ENCODE measurements at places on chromosomes 2 and 18.

- DNase-seq, result no peak
Measured at GRCh38 chr2:73822276-73822675, 6.5 kb upstream of the STAMBP start.

DNA sequence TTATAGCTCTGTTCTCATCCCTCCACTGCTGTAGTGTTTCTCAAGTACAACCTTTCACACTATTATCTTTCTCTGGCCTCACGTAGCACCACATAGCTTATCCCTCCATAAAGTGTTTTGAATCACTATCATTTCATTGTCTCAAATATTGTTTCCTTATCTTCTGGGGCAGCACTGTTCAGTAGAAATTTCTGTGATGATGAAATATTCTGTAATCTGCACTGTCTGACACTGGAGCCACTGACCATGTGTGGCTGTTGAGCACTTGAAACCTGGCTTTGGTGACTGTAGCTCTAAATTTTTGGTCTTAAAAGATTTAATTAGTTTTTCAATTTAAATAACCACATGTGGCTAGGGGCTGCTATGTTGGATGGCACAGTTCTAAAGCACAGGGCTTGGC lies 78.9 kb downstream of the CPS1 start:
- no peak for DNase-seq

GRCh38 chr2:169776252-169776761 lies 22.4 kb upstream of the SSB start:
- DNase-seq, result no peak

DNA sequence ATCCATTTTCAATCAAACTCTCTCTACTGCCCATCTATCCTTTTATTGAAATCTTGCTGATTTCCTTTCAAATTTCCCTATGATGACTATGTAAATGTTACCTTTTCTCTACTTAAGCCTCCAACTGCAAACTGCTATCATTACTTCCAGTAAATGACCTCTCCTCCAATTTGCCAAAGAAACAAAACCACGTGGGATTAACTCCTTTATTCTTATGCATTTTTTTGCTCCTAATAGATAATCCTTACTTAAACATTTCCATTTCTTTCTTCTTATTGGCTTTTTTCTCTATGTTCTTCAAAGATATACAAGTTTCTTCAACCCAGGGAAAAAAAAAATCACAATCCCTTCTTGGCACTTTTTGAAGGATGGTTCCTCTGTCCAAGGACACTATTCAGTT lies 61.2 kb downstream of the CCDC88A start:
- no peak for DNase-seq

- DNase-seq, result no peak
Measured at GRCh38 chr2:43009448-43009847, 217.0 kb downstream of the ZFP36L2 start.

DNA sequence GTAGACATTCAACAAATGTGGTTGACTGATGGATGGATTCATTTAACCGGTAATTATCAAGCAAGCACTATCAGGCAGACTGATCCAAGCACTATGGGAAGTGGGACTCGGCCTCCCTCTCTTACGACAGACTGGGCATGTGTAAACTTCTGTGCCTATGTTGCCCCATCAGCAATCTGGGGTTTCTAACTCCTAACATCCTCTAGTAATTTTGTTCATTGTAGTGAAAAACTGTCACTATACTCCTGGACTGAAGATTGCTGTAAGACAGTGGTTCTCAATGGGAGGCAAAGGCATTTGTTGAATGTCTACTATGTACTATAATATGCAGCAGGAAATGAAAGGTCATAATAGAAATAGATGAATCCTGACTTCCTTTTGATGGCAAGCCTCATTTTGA lies 51.2 kb upstream of the CREB1 start:
- DNase-seq, result no peak

DNA sequence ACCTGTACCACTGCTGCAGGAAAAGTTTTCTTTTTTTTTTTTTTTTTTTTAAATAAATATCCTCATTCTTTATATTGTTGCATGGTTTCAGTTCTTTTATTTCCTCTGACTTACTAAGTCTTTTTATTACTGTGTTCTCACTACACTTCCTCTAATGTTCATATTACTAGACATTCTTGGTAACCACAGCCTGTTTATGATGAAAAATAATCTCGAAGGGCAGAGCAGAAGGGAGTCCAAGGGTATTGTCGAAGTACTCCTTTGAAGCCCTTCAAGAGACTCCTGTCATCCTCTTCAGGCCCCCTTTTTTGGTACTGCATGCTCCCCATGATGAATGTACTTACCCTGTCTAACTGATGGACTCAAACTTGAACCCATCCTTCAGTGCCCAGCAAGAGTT lies 61.2 kb downstream of the RND3 start:
- DNase-seq, result no peak

All from GM23338 (cell line).